Foreskin fibroblast (primary cell): ENCODE measurements at places on chromosomes 2 and 18.

DNA sequence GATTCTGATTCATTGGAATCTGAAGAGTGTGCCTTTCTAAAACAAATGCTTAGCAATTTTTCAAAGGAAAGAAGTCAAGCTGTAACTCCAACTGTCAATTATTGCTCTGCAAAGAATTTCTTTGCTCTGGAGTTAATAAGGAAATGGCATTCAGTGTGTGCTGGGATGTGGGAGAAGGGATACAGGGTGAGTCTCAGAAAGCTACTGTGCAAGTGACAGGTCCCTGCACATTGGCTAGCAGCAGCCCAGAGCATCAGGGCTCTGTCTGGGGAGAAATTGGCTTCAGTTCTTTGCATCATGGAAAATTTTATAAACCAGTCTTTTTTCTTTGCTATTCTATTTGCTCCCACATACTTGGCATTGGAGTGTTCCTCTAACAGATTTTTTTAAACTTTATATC lies 1.1 kb upstream of the SYT4 start:
- no peak for DNase-seq

DNA sequence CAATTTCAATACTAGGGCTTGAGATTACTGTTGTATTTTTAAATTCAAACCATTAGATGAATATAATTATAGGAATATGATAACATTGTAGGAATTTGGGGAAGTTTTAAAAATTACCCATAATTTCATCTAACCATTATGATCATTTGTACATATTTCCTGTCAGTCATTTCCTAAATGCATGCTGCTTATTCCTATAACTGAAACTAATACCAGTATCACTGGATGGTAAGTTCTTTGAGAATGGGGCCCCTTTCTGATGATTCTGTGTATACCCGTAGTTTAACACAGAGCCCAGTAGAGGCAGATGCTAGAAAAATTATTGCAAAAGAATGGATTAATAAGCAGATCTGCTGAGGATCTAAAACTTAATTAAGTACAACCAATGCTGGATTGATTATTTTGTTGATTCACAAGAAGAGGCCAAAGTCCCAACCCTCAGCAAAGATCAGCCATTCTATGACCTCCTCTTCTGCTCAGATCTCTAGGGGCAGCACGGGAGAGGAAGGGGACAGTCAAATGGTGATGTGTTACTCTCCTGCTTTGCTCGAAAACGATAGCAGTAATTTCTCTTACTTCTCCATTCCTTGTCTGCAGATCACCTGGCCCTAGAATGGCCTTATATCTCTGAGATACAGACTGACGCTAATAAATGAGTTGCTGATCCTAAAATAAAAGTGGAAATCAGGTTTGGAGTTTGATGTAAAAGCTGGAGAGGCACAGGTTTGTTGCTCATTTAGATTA lies 69.5 kb upstream of the PELI1 start:
- DNase-seq = no peak

DNA sequence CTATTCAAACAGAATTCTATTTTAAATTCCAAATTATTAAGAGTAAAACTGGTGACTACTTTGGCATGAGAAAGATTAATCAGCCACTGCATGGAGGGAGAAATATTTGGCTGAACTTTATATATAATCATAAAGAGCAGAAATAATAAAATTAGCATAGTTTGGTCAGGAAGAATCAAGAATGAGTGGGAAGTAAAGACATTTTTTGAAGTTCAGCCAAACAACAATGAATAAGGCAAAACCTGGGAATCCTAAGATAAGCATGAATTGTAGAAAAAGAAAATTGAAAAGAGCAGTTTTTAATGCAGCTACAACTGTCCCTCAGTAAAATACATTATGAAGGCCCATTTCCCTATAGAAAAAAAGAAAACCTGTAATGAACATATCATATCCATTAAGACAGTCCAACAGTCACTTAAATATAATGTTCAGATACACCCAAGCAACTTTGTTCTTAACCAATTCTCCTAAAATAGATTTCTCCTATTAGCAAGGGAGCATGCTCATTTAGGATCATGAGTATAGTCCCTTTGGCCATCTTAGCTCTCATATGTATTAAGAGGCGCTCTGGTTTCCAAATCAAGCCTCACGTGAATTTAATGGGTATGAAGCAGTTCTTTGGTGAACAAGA lies 6.5 kb downstream of the TMEM17 start:
- no peak for DNase-seq

GRCh38 chr2:143903172-143903856 lies 616.6 kb downstream of the ZEB2 start:
- DNase-seq = no peak

DNA sequence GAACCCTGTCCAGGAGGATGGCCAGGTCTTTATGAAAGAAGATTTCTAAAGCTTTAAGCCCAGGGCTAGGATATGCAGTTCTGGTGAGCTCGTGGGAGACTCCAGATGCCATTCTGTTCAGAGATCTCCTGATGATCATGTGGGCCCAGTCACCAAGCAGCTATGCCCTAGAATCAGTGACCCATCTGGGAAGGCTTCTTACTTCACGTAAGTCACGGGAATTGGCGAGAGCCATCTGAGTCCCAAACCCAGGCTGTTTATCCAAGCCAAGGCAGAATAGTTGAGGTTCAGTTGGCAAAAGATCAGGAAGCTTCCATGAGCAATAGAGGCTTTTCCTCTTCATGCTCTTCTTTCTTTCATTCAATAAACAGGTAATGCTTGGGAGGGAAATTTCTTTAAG lies 23.9 kb downstream of the ANTXR1 start:
- no peak for DNase-seq

- no peak for DNase-seq
These were observed 104.6 kb downstream of the ACKR3 start for GRCh38 chr2:236674238-236674637.

DNA sequence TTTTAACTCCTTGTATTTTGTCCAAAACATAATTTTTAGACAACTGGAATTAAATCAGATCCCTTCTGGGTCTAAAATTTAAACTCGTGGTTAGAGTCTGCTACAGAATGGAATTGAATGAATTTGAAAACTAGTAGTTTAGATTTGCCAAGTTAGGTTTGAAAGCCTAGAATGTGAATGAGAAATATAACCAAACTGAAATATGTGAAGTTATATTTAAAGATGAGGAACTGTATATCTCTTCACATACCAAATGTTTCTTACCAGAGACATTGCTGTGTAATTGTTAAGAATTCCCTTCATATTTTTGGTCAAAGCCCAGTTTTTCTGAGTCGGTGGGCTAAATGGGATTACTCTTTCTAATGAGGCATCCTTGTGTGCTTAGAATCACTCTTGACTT lies 74.2 kb downstream of the LPIN1 start:
- DNase-seq = no peak

GRCh38 chr2:24163601-24164000 lies 11.3 kb upstream of the FAM228A start:
- no peak for DNase-seq

- DNase-seq = no peak
These were observed 27.9 kb downstream of the C2orf49 start for GRCh38 chr2:105365206-105365605.
